CD4-positive, alpha-beta T cell treated with Interferon gamma for 1 hour (primary cell): ENCODE measurements at places on chromosomes 7 and 10.

DNA sequence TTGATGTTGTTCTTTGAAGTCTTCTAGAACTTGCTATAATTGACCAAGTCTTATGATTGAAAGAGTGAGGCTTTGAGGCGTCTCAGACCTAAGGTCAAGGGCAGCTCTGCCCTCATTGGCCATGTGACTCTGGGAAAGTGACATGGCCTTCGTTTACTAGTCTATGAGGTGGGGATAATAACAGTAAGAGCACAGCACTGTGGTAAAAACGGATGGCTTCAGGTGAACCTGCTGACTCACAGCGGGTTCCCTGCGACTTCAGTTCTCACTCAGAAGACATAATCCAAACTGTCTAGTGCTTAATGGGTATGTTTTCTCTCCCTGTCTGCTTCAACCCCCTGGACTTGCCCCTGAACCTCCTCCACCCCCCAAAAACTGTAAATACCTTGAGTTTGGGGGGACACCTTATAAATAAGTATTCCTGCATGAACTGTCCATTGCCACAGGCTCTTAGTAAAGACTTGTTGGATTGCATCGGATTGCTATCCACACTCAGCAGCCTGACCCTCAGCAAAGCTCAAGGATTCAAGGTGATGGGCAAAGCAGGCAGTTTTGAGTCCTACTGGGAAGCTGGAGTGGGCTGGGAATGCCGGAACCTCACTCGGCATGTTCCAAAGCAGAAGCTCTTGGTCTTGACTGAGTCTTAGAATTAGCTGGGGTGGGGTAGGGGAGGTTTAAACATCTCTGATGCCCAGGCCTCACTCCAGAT lies 304.6 kb downstream of the KLF6 start:
- no peak for DNase-seq

- DNase-seq = no peak
Measured at GRCh38 chr7:94426980-94427875, 32.5 kb downstream of the COL1A2 start.

- no peak for DNase-seq
Measured at GRCh38 chr7:157176771-157177170, 38.0 kb downstream of the UBE3C start.

DNA sequence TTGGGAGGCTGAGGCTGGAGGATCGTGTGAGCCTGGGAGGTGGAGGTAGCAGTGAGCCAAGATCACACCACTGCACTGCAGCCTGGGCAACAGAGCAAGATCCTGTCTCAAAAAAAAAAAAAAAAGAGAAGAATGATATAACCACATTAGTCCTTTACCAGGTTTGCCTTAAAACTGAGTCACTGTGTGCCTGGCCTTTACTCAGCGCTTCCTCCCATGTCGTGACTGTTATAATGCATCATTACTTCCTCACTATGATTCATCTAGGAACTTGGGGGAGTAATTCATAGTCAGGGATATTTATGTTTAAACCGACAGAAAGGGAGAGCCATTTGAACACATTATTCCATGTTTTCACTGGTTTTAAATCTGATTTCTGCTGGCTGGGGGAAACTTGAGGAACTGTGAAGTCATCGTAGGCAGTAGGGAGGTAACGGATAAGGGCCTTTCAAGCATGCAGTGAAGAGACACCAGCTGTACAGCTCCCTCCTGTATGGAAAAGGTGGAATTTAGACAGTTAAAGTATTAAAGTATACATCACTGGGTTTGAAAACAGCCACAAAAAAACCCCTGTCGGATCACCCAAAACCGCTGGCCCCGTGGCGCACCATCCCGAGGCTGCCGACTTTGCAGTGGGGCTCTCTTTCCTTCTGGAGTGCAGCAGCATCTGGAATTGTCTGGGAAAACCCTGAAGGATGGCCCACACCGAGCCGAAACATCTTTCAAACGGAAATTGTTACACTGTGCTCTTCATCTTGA lies 119.8 kb downstream of the NKX6-2 start:
- DNase-seq = no peak

DNA sequence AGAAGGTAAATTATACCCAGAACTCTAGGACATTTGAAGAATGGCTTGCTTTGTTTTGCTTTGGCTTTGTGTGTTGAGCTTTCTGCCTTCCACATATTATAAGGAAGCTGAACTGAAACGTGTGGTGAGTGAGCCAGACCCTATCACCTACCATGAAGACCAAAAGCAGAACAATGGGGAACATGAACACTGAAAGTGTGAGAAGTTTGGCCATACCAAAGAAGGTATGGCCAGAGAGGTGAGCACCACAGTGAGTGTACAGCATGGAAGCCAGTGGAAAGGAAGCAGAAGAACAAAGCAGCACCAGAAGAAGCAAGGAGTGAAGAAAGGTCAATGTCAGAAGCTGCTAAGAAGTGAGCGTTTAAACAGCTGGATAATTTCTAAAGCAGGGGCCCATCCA lies 59.7 kb upstream of the CCDC71L start:
- DNase-seq = no peak

DNA sequence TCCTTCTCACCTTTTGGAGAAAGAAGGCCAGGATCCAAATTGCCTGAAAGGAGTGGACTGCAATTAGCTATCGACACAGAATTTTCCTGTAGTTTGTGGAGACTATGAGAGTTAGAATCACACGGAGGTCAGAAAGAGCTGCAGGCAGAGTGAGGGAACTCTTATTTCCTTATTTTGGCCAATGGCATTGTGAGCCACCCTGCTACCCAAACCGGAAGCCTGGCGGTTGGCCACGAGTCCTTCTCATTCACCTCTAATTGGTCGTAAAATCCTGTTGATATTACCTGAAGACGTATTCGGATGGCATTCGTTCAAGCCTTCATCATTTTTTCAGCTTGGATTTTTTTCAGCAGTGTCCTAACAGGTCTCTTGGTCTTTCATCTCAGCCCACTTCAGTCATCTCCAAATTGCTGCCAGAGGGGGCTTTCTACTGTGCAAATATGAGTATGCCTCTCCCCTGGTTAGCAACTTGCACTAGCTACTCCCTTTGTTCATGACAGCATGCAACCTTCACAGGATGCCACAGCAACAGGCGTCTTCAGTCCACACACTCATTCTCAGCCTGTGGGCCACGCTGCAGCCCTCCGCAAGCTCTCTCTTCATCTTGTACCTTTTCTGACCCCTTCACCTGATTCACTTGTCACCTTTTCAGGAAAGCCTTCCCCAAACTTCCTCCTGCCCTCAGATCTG lies 66.9 kb downstream of the GATA3 start:
- DNase-seq = no peak

- peak; percentile 41 for DNase-seq
Measured at GRCh38 chr10:119030421-119031250, 1.1 kb downstream of the NANOS1 start.

GRCh38 chr7:19368491-19368925 lies 223.3 kb upstream of the FERD3L start:
- DNase-seq = no peak

- DNase-seq = no peak
Measured at GRCh38 chr7:46850563-46851330, 731.2 kb downstream of the TNS3 start.

DNA sequence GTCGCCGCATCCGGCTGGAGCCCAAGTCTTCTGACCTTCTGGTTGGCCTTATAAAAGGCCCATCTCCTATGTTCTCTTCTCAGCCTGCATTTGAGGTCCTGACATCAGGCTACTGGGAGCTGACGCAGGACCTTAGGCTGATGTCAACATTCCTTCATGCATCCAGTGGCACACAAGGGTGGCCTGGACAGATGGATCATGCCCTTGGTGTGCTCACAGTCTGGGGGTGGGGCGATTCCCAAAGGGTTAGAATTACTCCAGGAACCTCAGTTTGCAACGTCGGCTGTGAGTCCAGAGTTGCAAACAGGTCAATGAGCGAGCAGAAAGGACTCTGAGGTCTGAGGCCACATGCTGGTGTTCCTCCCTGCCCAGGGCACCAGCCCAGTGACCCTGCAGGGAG lies 8.2 kb upstream of the CLIP2 start:
- DNase-seq = no peak

GRCh38 chr7:148944935-148945934 lies 61.1 kb upstream of the EZH2 start:
- DNase-seq = no peak

DNA sequence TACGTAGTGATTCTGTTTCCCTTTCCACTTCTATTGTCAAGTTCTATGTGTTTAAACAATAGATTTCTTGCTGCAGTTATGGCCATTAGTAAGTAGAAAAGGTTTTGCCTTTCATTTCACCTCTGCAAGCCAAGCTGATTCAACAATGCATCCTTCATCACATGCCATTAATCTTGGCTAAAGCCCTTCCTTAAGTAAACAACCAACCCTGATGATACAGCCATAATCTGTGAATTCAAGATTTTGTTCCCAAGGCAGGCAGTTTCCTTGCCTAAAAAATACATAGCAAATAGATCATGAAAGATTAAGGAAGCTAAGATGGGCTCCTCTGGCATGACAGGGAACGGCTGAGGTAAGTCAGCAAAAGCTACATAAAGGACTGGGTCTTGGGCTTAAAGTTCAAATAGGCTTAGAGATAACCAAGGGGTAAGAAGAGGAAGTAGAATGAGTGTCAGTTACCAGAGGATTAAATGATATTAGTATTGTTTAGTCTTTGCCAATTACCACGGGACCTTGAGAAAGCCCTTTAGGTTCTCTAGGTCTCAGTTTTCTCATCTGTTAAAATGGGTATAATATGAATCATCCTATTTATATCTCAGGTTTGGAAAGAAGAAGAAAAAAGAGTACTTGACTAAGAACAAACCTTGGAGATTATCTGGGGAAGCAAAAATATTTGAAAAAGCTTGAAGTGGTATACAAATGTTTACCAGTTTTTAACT lies 35.9 kb upstream of the ANK3 start:
- no peak for DNase-seq
